ENCODE measurements at places on chromosomes 4 and X.

DNA sequence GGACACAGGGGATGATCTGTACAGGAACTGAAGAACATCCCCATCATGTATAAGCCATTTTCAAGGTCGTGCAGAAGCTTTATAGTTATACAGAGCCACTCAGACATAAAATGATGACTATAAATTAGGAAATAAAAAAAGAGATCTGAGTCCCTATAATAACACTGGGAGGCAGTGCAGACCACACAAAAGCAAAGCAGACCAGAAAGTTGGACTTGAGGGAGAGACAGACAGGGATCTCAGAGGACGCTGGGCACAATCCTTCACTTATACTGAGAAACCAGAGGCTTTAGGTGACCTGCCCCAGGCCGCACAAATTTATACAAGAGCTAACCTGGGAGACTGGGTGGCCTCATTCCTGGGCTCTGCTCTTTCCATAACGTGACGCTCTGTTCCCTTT, 70.5 kb downstream of the HADH start:
- DNase-seq = peak; percentile 21

DNA sequence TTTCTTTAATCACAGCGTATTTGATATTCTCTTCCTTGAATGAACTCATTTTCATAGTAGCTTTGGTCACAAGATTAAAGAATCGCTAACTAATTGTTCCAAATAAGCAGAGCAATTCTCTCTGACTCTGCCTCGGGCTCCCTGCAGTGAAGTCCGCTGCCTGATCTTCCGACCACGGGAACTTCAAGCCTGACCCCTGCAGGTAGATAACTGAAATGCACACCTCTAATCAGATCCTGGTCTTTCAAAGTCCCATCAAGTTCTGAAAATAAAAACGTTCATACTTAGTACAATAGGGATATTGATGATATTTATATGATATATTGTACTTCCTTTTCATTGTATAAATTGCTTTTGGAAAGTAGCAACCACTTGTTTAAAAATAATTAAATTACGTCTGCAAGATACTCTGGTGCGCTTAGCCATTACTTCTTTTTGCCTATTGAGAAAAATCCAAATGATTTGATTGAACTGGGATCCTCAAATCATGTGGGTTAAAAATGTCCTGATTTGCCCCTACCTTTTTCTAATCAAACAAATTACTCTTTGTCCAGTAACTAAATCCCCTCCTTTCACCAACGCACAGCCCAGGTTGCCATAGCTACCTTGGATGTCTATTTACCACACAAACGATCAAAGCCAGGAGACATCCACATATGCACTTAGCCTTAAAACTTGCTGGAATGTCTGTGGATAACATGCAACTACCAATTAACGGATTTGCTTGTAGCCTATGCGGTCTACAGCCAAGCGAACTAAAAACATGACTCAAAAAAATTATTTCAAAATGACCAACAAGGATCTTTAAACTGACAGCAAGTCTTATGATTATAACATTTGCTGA, 4.2 kb downstream of the MID1 start:
- no peak for DNase-seq

DNA sequence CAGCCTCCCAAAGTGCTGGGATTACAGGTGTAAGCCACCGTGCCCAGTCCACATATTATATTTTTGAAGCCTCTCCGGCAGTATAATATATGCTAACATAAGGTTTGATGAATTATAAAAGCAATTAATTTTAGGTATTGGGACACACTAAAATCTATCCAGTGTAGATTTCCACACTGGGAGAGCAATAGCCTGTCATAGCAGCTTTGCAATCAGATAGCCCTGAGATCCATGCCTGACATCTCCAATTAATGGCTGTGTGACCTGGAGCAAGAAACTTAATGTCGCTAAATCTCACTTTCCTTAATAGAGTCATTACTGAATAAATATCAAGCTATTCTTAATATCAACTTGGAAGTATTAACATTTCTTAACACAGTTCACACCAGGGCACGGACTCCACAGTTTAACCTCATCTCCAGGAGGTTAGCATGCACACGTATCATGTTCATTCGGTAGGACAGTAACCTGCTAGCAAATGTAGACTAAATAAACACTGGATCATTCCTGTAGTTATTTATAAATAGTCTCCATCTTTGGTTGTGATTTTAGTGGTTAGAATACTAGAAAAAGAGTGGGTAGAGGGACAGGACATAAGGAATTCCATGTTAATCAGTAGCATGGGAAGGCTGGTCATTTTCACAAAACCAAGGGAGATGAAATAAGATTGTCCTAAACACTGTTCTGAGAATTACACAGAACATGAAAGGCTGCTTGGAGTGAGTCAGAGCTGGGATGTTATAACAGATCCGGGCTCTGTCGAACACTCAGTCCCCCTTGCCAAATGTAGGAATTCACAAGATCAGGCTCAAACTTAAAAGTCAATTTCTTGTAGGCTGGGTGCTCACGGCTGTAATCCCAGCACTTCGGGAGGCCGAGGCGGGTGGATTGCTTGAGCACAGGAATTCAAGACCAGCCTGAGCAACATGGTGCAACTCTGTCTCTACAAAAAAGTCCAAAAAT, 254.7 kb downstream of the PALLD start:
- DNase-seq = no peak

GRCh38 chr4:89221167-89221867, 86.3 kb downstream of the GPRIN3 start:
- DNase-seq = no peak

- no peak for DNase-seq
Observed at GRCh38 chr4:140857111-140857510, 100.9 kb upstream of the TBC1D9 start.

DNA sequence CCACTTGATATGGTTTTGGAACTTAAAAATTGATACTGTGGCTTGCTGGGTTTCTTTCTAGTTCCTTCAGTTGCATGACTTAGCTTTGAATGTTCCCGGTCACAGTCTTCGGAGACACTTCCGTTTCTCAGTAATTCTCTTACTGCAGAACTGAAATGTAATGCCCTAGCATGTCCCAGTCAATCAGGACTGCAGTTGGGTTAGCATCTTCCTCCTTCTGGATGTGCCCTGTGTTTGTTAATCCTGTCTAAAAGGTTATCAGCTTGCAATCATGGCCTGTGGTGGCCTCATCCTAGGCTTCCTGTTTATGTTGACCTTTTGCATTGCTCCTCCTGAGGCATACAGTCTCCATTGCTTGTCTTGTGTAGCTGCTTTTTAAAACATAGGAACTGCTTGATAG, 275.9 kb downstream of the ARHGAP10 start:
- DNase-seq = peak; percentile 12

- no peak for DNase-seq
Observed at GRCh38 chr4:634599-634985, 9.2 kb downstream of the PDE6B start.

GRCh38 chr4:40283968-40284367, 51.2 kb upstream of the CHRNA9 start:
- peak; percentile 89 for DNase-seq

DNA sequence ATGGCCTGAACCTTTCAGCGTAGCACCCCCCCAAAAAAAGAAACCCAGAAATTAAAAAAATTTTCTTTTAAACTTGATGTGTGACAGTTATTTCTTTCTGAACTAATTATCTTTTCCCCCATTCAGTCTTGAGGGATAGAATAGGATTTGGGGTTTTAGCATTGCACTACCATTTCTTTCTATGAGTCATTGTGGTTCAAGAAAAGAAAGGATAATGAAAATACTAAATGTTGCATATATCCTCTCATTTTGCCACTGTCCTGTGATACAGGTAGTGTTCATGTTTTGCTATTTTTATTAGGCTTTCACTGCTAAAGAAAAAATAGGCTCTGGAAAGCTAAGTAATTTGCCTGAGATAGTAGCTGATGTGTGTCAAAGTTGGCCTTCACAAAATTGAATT, 39.4 kb upstream of the DCK start:
- no peak for DNase-seq

DNA sequence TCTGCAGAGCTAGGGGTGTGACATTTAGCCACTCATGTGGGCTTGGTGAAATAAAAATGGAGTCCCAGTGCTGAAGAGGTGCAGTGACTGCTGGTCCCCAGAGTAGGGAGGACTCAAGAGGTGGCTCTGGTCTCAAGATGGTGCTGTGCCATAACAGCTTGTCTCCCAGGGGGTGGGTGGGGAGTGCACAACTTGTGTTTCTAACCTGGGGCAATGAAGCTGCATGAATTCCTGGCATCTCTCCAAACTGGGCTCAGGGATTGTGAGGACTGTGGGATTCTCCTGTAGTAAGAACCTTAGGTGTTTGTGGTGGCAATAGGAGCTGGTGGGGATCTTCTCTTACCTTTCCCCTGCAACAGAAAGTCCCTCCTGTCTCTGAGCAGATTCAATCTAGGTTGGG, 278.9 kb upstream of the SFRP2 start:
- no peak for DNase-seq

- DNase-seq = no peak
Observed at GRCh38 chr4:79233820-79234219, 92.0 kb downstream of the NAA11 start.

DNA sequence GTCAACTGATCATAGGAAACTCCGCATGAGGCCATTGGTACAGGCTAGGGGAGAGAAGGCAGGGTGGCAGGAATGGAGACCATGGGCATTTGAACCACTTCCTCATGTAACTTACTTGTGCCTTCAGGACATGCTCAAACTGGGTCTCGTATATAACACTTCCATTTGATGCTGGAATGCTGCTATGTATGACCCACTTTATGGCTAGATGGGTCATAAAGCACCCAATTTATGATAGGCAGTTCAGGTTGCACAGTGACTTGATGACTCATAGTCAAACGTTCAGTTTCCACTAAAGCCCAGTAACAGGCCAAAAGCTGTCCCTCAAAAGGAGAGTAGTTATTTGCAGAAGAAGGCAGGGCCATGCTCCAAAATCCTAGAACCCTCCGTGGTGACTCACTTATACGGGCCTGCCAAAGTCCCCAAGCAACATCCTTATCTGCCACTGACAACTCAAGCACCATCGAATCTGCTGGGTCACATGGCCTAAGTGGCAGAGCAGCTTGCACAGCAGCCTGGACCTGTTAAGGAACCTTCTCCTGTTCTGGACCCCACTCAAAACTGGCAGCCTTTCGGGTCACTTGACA, 236.4 kb downstream of the ZC4H2 start:
- no peak for DNase-seq

DNA sequence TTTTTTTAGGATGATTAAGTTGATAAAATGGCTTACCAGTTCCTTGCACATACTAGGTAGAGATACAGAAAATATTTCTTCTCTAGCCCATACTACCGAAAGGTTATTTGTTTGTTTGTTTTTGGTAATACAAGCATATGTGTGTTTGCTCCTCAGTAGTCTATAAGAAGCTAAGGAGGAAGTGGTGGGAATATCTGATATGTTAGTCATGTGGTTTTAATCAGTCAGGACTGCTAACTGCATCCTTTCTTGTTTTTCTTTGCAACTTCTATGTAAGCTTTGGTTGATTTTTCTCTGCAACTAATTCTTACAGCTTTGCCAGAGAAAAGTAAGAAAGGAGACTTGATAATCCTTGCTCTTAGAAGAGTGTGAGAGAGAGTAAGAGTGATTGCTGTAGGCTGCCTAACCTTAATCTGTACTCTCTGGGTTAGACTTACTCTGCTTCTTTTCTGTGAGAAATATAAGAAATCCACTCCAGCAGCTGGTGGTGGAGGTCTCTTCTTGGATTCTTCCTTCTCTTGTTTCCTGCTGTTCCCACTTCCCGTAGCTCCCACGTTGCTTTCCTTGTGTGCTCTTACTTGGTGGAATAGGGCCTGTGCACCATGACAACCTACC, 28.3 kb downstream of the SEPTIN11 start:
- no peak for DNase-seq

DNA sequence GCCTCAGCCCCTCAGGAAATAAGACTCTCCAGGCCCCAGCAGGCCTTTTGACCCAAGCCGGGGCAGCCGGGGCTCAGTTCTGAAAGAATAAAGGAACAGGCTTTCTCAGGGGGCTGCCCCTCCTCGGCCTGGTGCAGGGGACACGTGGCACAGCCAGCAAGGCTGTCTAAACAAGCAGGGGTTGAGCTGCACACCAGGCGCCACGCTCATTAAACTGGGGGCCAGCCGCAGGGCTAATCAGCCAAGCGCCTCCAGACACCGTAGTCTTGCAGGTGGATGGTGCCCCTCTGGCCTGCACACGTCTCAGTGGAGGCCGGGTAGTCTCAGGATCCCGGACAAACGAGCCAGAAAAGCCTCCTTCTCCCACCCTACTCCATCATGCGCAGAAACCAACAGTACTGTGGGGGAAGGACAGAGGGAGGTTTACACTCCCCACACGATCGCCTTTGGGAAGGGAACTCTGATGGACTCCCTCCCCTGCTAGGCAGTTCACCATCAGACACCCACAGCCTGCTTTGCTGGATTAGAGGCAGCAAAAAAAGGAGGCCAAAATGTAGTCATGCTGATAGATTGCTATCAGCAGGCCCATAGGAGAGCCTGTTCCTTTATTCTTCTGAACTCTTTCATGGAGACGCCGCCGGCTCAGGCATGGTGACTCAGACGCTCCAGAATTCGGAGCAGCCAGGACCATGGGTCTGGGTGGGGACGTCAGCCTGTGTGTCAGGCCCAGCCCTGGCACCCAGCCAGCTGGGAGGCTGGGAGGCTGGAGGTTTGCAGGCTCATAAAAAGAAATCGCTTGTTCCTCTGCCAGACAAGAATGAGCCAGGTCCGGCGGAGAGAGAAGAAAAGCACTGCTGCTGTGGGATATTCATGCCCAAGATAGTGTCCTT, 342.4 kb downstream of the BCOR start:
- peak; percentile 89 for DNase-seq

DNA sequence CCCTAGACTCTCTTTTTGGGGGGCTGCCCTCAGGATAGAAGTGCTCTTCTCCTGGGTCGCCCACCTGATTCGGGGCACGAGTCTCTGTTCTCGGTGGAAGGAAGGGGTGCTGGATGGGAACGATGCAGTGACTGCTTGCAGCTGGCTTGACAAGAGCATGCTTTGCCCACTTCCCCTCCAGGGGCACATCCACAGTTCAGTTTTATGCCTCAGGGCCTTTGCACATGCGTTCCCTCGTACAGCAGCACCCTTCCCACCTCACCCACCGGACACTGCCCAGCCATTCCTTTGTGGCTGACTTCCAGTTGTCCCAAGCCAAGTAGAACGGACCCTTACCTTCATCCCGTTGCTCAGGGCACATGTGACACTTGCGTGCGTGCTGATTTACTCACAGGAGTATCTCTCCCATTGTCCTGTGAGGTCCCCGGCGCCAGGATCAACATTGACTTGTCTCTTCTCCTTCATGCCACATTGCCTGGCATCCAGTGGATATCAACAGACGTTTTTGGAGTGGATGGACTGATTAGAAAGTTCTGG, 60.0 kb downstream of the C4orf50 start:
- no peak for DNase-seq

DNA sequence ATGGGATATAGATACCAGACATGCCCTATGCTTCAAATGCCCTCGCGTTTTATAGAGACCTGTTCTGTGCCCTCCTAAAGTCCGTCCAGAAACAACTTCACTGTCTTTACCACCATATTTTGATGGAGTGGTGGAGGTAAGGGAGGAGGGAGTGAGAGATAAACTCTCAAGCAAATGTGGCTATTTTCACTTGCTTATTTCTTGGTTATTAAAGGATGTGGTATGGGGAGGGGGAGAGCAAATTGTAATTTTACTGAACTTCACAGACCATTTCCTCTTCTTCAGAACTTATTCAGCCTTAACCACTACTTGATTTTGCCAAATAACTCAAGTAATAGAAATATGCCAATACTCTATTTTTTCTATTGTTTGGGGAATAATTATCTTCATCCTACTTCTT, 31.5 kb downstream of the GPR174 start:
- DNase-seq = no peak

- peak; percentile 60 for DNase-seq
Observed at GRCh38 chr4:48290146-48290772, 20.6 kb upstream of the TEC start.
